ENCODE measurements at places on chromosomes 6 and 20. TPM values are rescaled to one million over a fixed set of nuclear protein-coding genes. Genes with fewer than 3 reads are reported as not detected.

KIZ gene
- 9.3 TPM for total RNA-seq

SGK2 gene
- 0.22 TPM for total RNA-seq

CNKSR3 gene
- total RNA-seq = 3.1 TPM

EPHA7 gene
- 1.9 TPM for total RNA-seq

RGS17 gene
- total RNA-seq = 4.6 TPM

AVP gene
- not detected for total RNA-seq

ABHD16B gene
- not detected for total RNA-seq

PNLDC1 gene
- not detected for total RNA-seq

GGTLC1 gene
- not detected for total RNA-seq

CRISP2 gene
- total RNA-seq = not detected

OLIG3 gene
- total RNA-seq = not detected

RUNX2 gene
- 18.3 TPM for total RNA-seq

DNMT3B gene
- 2.2 TPM for total RNA-seq

GPLD1 gene
- total RNA-seq = 0.14 TPM

TRIM31 gene
- not detected for total RNA-seq

BPIFA1 gene
- total RNA-seq = not detected

LAMA5 gene
- total RNA-seq = 53.8 TPM

TAPBP gene
- total RNA-seq = 134 TPM

GNMT gene
- not detected for total RNA-seq

TTBK1 gene
- total RNA-seq = not detected

ZNF334 gene
- total RNA-seq = 1.1 TPM

LY6G6F gene
- not detected for total RNA-seq

SAMD3 gene
- 9.6 TPM for total RNA-seq

SLC35D3 gene
- 0.14 TPM for total RNA-seq

MYT1 gene
- total RNA-seq = not detected

PMEPA1 gene
- 1.0 TPM for total RNA-seq

TMC2 gene
- not detected for total RNA-seq

NRN1 gene
- total RNA-seq = not detected

PBOV1 gene
- total RNA-seq = not detected

SLC26A8 gene
- not detected for total RNA-seq

GDAP1L1 gene
- not detected for total RNA-seq

GRM1 gene
- not detected for total RNA-seq

COL19A1 gene
- total RNA-seq = 1.9 TPM

OR14J1 gene
- total RNA-seq = not detected

BPIFB1 gene
- not detected for total RNA-seq

SLC22A2 gene
- not detected for total RNA-seq

TMEM74B gene
- not detected for total RNA-seq

PTPRT gene
- total RNA-seq = not detected

HLA-F gene
- total RNA-seq = 14.7 TPM

EEF1A2 gene
- total RNA-seq = 1.3 TPM

FBXO9 gene
- total RNA-seq = 42.0 TPM

HLA-DRB5 gene
- not detected for total RNA-seq

RRBP1 gene
- 175 TPM for total RNA-seq

SSTR4 gene
- total RNA-seq = not detected

PRKN gene
- not detected for total RNA-seq

TGM2 gene
- total RNA-seq = 1,516 TPM

BPI gene
- total RNA-seq = not detected

PRSS35 gene
- 0.44 TPM for total RNA-seq

STK35 gene
- total RNA-seq = 28.1 TPM

CRYBG1 gene
- 3.1 TPM for total RNA-seq

OXT gene
- not detected for total RNA-seq

SPAG4 gene
- 5.0 TPM for total RNA-seq

MAN1A1 gene
- total RNA-seq = 131 TPM

GPR6 gene
- not detected for total RNA-seq

TGIF2 gene
- total RNA-seq = 5.9 TPM

CASS4 gene
- under 0.01 TPM for total RNA-seq

ENPP4 gene
- total RNA-seq = 1.1 TPM

NCR2 gene
- total RNA-seq = not detected
